IPS-NIHi11 (cell line): ENCODE measurements at places on chromosomes 2 and 18.

DNA sequence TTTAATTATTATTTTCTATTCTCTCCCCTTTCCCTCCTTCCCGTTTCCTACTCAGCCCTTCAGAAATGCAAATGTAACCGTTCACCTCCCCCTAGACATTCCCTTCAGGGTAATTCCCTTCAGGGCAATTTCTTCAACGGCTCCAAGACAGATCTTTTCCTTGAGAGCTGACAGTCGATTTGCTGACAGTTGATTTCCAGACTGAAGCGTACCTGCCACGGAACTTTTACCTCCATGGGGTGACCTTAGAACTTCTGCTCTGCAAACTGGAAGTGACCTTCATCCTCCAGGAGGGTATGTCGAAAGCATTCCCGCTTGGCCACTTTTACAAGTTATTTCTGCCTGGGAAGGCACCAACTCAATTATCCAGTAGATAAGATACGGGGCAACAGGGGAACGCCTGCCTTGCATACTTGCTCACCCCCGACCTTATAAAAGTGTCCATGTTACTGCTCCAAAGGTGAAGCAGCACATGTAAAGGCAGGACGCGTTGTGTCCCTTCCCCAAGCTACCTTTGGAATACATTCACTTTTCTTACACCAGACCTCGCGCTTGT is 18.5 kb downstream of the B3GNT7 start:
- peak; percentile 4 for DNase-seq

- no peak for DNase-seq
Observed at GRCh38 chr2:239561446-239562001, 160.7 kb upstream of the HDAC4 start.

DNA sequence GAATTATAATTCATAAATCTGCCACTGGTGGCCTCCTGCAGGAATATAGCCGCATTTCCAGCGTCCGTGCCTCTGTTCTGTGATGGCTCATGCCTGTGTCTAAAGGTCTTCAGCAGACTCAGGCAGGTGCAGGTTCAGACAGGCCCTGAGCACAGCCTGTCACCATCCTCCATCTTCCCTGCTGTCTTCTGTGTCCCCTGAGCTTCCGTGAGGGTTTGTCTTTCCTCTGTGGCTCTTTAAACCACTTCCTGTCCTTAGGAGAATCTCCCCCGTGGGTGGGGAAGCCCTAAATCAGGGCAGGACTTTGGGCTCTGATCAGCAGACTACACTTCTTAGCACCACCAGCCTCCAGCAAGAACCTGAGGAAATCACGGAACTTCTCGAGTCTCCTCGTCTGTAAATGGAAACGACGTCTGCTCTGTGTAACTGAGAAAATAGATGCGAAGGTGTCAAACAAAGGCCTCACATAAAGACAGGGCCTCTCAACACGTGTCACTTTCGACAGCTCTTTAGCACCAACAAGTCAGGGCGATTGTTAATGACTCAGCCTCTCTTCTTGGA is 24.1 kb upstream of the NFATC1 start:
- DNase-seq, result no peak

DNA sequence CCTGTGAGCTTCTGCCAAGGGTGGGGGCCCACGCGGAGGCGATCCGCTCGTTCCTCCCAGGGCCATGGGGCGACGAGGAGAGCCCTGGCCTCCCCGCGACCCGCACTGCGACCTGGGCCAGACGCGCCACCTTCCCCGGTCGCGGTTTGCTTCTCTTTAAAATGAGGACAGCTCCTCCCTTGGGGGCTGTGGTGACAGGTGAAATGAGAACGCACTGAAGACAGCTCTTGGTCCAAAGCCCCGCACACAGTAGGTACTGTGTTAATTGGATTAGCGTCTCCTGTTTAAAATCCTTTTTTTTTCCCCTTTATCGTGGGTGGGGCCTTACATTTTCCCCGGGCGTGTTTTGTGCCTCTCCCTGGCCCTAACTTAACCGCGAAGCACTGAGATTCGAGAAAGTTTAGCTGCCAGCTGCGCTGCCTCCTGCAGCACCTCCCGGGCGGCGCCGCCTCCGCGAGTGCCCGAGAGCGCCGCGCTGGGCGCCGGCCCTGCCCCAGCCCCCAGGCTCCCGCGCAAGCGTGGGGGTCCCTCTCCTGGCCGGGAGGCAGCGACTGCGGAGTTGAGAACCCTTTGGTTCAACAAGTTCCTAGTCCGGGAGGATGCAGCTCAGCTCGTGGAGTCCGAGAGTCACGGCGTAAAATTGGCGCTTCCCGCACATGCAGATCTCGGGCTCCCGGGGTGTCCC is 1.1 kb downstream of the HPCAL1 start:
- DNase-seq, result no peak

DNA sequence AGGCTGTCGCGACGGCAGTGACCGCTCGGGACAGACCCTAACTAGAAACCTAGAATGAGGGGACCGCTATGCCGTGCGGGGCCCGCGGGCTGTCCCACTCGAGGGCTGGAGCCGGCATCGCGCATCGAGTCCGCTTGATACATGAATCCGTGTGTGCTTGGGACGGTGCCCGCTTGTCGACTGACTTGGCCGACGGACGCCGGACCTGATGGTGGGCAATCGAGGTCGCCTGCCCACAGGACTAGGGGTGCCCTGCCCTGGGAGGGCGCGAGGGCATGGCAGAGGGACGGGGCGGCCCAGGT is 749 bp upstream of the PTMA start:
- no peak for DNase-seq

DNA sequence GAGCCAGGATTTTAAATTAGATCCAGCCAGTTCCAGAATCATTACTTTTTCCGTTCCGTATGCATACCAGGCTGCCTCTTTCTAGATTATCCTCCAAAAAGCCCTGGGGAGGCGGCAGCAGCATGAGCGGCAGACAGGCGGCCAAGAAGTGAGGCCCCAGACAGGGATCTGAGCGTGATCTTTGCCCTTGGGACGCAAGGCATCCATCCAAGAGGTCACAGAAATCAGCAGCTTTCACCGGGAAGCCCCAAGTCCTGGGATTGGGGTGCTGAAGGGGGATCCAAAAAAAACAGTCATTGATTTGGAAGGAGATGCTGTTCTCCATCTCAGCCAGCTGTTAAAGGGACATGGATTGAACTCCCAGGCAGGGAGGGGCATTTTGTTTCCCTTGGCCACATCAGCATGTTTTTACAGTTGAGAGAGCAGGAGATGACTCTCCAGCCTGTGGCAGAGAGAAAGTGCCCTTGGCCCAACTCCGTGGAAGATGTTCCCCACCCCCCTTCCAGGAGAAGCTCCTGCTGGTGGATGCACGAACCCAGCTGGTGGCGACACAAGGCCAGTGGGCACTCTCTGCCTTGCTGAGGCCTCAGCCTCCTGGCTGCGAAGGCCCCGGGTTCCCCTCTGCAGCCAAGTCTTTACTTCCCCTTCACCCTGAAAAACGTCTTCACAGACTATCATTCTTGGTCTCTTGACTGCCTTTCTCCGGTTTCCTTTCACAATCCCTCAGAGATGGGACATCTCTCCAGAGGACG is 265.6 kb downstream of the ANAPC1 start:
- no peak for DNase-seq

DNA sequence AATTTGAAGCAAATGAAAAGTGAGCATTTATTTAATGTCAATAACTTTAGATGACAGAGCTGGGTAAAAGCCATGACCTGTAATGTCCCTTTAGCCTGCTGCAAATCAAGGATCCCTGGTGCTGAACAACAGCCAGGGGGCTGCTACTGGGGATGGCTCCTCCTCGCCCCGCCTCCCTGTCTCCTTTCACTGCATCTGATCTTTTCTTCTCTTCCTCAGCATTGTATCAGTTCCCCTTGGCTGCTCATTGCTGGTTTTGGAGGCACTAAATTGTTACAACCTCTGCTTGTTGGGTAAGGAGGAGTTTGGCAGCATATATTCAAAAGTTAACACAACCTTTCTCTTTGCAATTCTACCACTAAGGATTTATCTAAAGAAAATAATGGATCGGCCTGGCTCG is 236.3 kb upstream of the ID2 start:
- no peak for DNase-seq

GRCh38 chr2:113692698-113693428 is 63.6 kb downstream of the SLC35F5 start:
- DNase-seq, result no peak

DNA sequence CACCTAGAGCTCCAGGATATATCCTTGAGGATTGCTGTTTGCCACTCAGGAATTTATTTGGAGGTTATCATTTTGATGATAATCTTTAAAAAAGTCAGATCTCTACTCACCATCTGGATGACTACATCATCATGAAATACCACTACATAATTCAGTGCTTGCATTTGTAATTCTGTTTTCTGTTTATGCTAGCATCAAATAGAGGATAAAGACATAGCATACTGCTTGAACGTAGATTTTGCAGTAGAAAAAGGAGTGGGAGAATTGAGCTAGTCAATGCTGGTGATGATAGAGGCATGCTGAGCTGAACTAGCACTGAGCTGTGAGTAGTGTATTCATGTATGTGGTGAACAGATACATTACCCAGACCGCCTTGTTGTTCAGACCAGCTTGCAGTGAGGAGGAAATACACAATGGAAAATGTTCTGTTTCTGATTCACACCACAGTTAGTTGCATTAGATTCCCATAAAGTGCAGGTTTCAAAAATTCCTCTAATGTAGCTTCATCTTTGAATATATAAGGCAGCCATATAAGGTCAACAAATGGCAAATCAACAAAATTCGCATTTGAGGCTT is 68.8 kb upstream of the CDC42EP3 start:
- DNase-seq, result no peak

DNA sequence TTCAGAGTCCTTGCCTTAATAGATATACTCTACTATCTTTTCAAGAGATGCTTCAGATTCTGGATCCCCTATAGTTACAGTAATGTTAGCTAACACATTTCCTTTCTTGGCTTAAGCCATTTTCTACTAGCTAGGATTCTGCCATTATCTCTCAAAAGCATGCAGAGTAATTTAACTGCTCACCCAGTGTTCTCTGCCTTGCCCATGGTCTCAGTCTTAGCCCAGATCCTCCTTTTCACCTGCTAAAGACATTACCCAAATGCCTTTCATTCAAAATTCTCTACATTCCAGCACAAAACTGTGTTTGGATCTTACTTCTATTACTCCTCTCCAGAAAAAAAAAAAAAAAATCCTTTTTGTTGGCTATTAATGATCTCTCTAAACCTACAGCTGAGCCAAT is 474.2 kb upstream of the LRRTM1 start:
- DNase-seq, result no peak

DNA sequence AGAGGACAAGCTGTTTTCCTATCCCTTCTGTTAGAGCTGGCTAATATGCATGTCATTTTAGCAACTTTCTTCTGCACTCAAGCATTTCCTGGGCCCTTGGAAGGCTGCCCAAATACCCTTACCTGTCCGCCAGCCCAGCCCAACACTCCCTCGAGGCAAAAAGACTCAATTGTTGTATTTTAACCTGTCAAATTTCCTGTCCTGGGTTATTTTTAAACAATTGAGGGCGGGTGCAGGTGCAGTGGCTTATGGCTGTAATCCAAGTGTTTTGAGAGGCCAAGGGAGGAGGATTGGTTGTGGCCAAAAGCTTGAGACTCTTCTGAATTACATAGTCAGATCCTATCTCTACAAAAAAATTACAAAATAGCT is 125.0 kb upstream of the ARHGAP28 start:
- DNase-seq, result no peak

- DNase-seq, result no peak
Observed at GRCh38 chr2:165055082-165055851, 99.9 kb upstream of the SLC38A11 start.

GRCh38 chr2:66568650-66569300 is 133.8 kb downstream of the MEIS1 start:
- no peak for DNase-seq

- no peak for DNase-seq
Observed at GRCh38 chr2:215607766-215608165, 171.9 kb upstream of the FN1 start.

- peak; percentile 90 for DNase-seq
Observed at GRCh38 chr2:95389245-95390119, 13.0 kb upstream of the FAHD2A start.

DNA sequence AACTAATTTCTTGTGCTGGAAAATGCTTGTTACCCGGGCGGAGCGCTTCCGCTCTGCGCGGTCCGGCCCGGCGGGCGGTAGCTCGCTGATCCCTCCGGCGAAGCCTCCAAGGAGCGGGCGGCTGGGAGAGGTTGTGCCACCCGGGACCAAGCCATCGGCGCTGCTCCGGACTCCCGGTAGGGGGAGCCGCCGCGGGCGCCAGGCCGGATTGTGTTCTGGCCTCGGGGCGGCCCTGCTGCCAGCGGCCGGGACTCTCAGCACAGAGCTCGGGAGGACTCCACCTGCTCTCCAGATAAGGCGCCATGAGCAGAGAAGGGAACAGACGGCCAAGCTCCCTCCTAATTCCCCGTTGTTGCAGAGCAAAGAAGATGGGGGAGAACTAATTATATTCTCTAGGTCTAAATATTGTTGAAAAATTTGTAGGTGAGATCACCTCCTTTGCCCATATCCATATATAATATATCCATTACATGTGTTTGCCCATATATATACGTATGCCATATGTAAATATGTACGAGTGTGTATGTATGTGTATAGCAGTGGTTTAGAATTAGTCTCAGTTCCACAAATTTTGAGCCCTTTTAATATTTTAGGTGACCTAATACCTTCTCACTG is 13.8 kb upstream of the SATB2 start:
- peak; percentile 86 for DNase-seq

DNA sequence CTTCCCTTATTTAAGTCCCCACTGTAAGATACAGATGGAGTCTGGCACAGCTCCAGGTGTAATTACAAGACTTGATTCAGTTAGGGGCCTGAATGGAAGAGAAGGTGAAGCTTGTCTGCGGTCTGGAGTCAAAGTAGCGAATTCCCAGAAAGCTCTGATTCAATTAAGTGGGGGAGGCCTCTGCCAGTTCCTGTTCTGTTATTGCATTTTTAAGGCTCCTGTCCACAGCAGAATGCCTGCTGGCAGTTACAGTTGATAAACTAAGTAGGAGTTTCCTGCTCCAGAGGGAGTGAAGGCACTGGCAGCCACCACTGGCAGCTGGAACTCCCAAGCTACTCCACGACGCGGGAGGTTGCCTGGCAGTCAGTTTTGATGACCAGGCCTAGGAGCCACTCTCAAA is 181.1 kb downstream of the SOCS6 start:
- no peak for DNase-seq

DNA sequence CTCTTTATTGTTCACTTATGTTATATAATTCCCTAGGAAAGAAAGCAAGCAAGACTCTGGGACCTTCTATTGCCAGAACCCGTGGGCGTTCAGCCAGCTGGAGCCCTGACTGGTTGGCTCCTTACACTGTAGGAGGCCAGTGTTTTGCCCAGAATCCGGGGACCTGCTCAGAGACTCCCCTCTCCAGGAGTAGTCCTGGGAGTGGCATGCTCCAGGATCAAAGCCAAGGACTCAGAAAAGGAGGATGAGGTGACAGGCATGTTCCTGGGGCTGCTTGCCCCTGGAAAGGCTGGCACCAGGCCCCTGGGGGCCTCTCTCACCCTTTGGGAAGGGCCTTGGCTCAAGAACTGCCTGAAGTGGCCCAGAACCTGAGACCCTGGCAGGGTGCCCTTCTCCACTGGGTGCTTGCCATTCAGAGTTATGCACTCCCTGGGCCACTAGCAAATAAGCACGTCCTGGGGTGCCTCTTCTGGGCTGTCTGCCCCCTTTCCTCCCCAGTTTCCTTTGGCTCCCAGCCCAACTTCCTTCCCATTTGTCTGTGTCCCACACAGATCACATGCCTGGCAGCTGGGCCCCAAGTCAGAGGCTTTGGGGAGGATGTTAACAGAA is 19.6 kb upstream of the KIF3C start:
- peak; percentile 35 for DNase-seq
